Heart right ventricle (tissue), 16 donors: ENCODE measurements at places on chromosomes 2 and 18. TPM values are rescaled to one million over a fixed set of nuclear protein-coding genes. Genes with fewer than 3 reads are reported as not detected.

GRCh38 chr2:238938401-238939055 is 90.6 kb downstream of the TWIST2 start:
- DNase-seq, result peak; percentile 71

Gene ST6GAL2
- 0.12 TPM for total RNA-seq

Gene SLC11A1
- total RNA-seq, result 1.1 TPM

DNA sequence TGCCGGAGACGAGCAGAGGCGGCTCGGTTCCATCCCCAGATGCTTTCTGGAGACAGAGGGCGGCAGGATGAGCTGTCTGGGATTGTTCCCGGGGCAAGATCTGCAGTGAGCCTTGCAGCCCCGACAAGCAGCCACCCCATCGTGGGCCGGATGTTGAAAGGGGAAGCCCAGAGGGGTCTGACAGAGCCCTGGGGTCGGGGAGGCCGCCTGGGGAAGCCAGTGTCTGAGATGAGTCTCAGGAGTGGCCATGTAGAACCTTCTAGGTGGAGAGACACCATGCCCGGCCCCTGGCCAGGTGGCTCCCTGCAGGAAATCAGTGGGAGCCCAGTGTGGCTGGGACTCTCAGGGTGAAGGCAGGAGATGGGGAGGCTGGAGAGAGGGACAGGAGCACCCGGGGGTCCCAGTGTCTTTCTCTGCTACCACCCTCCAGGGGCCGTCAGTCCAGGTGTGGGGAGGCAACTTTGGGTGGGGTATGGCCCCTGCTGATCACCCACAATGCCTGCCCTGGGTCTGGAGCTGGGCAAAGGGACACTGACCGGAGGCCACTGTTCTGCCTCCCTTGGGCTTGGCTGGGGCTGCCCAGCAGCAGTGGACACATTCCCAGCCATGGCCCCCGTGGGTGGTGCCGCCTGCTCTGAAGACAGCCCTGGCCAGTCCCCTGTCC is 128.3 kb upstream of the HS6ST1 start:
- DNase-seq, result no peak

Gene FOXI3
- total RNA-seq, result not detected

DNA sequence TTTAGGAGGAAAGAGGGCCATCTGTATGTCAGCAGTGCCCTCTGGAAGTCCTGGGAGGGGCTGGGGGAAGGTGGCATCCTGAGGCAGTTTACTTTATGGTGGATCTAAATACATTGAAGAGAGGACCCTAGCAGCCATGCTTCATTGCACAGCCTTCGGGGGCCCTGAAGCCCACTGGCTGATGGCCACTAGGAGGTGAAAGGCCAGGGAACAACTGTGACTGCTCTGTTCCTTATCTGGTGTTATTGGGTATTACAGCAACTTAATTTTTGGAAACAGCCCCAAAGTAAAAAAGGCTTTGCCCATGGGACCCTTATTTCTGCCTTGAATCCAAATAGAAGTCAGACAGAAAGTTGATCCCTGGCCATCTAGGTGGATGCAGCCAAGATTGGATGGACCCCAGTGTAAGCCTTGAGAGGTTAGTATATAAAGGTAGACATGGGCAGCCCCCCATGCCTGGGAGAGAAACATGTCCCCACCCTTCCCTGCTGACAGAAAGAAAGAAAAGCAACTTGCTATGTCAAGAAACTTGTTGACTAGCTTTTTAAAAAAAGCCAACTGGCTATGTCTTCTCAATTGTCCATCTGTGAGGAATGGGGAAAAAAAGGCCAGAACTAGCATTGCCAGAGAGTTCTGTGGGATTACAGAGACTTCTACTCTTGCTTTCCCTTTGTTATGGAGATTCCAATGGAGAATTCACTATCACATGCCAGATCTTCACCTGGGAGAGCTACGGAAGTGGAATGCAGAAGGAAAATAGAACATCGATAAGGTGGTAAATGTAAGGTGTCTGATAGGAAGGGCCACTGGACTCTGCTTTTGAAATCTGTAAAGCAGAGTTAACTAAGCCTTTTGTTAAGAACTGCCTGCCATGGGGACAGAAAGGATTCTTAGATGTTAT is 58.6 kb upstream of the OSR1 start:
- DNase-seq, result no peak
